Ovary (tissue), 10 donors: ENCODE measurements at places on chromosomes 2 and 18. TPM values are rescaled to one million over a fixed set of nuclear protein-coding genes. Genes with fewer than 3 reads are reported as not detected.

DNA sequence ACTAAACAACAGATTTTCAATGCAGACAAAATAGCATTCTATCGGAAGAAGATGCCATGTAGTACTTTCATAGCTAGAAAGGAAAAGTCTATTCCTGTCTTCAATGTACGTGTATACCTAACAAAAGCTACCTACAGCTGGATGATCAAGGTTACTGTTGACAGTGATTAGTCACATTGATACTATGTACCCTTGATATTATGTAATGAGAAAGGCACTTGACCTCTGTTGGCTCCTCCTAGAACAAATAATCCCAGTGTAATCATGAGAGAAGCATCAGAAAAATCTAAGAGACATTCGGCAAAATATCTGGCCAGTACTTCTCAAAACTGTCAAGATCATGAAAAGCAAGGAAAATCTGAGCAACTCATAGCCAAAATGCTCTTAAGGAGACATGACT lies 44.4 kb upstream of the LRRTM4 start:
- no peak overlapping the region for H3K4me3 ChIP-seq
- H3K4me1 ChIP-seq, result no peaks in the 10 kb centered on the region
- no peak for DNase-seq
- no peaks in the 10 kb centered on the region for H3K36me3 ChIP-seq

Gene MYL12A
- 137 TPM for total RNA-seq

GRCh38 chr2:24363301-24363700 lies 3.0 kb upstream of the ITSN2 start:
- no peaks in the 10 kb centered on the region for H3K27me3 ChIP-seq
- no peak for DNase-seq

Gene KCNF1
- total RNA-seq, result not detected

DNA sequence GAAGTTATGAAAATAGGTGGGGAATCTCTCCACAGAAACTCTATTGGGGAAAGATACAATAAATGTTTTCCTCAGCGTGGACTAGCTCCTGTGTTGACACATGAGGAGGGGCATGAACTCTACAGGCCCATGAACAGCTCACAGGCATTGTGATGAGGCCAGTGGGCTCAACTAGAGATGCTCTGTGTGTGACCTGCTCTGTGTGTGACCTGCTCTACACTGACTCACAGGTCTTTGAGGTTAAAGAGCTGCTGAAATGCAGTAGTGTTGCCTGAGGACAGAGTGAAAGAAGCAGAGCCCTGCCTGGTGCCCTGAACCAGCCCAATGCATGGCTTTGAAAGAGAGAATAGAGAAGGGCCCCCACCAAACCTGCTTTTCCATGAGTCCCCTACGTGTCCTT lies 117.6 kb downstream of the MCFD2 start:
- no peaks in the 10 kb centered on the region for H3K4me1 ChIP-seq
- H3K27ac ChIP-seq, result no peak overlapping the region
- H3K27me3 ChIP-seq, result no peaks in the 10 kb centered on the region

Gene ASAP2
- 14.5 TPM for total RNA-seq

GRCh38 chr2:215486291-215487001 lies 50.6 kb upstream of the FN1 start:
- no peaks in the 10 kb centered on the region for H3K4me1 ChIP-seq
- H3K27ac ChIP-seq, result no peak overlapping the region
- H3K27me3 ChIP-seq, result no peaks in the 10 kb centered on the region
- DNase-seq, result no peak
- H3K36me3 ChIP-seq, result no peaks in the 10 kb centered on the region

DNA sequence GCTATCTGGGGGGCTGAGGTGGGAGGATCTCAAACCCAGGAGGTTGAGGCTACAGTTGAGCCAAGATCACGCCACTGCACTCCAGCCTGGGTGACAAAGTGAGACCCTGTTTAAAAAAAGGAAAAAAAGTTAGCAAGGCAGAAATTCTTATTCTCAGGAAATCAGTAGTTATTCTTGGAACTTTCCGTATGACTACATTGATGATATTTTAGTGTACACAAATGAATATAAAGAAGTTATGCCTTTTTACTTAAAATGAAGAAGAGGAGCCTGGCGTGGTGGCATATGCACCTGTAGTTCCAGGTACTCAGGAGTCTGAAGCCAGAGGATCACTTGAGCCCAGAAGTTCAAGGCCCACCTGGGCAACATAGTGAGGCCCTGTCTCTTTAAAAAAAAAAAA lies 7.4 kb downstream of the SPDYA start:
- H3K4me1 ChIP-seq, result no peaks in the 10 kb centered on the region
- H3K27me3 ChIP-seq, result no peaks in the 10 kb centered on the region
- H3K27ac ChIP-seq, result no peak overlapping the region

DNA sequence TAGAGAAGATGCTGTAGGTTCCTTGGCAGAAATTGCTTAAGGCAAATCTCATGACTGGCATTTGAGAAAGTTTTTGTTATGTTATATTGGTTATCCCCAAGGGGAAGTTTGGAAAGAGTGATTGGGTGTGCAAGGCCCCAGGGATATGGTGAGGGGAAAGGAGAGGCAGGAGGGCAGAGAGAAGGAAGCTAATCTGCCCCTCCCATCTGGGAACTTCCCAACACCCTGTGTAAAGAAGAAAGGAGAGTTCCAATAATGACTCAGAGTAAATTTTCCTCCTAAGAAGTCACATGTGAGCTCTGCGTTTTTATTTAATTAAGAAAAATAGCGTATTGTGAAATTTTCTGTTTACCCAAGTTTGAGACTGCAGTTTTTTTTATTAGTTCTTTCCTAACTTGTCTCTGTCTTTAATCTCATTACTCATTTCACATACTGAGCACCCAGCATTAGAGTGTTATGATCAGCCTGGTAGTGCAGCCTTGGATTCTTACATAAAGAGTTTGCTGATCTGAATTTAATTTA lies 3.1 kb upstream of the KYNU start:
- no peak overlapping the region for H3K27ac ChIP-seq
- no peak for DNase-seq
- no peaks in the 10 kb centered on the region for H3K4me1 ChIP-seq
- H3K36me3 ChIP-seq, result no peaks in the 10 kb centered on the region

Gene POTEE
- total RNA-seq, result not detected

Gene CRYBA2
- not detected for total RNA-seq

Gene GALNT5
- not detected for total RNA-seq

Gene CHRND
- total RNA-seq, result not detected

GRCh38 chr2:226439337-226439736 lies 360.3 kb downstream of the IRS1 start:
- no peaks in the 10 kb centered on the region for H3K36me3 ChIP-seq
- H3K27me3 ChIP-seq, result no peaks in the 10 kb centered on the region
- H3K4me1 ChIP-seq, result no peaks in the 10 kb centered on the region
- no peak overlapping the region for H3K4me3 ChIP-seq
- DNase-seq, result no peak
- H3K27ac ChIP-seq, result no peak overlapping the region

GRCh38 chr2:184756885-184757284 lies 158.6 kb downstream of the ZNF804A start:
- no peak overlapping the region for H3K27ac ChIP-seq
- no peaks in the 10 kb centered on the region for H3K36me3 ChIP-seq
- DNase-seq, result no peak
- no peak overlapping the region for H3K4me3 ChIP-seq
- H3K27me3 ChIP-seq, result no peaks in the 10 kb centered on the region

DNA sequence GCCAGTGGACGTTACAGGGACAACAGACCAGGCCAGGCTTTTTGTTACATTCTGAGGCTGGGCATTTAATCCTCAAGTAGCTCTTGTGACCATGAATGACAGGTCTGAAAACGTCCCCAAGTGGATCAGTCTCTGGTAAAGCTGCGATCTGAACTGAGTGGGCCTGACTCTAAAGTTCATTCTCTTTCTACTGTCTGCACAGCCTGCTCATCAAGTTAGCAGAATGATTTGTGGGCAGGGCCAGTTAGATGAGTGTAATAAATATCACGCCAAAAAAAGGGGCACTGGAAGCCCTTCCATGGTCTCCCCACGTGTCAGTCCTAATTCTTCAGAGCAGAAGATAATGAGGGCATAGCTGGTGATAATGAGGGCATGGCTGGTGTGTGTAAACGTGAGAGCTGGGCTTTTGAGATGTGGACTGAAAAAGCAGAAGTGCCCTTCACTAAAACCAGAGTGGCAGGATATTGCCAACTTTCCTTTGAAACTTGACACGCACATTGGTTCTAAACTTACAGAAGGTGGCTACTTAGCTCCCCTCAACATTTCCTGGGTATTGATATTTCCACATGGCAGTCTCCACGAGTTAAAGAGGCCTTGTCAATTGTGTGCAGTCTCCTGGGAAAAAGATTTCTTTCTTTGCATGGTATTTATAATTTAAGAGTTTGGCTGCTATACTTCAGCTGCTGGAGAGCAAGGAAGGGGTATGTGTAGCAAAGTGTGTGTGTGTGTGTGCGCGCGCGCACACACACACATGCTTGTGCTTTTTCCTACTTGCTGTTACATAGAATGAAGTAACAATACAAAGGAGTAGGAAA lies 72.7 kb upstream of the LYPD6B start:
- no peaks in the 10 kb centered on the region for H3K36me3 ChIP-seq
- no peaks in the 10 kb centered on the region for H3K27me3 ChIP-seq
- no peaks in the 10 kb centered on the region for H3K4me1 ChIP-seq
- no peak overlapping the region for H3K27ac ChIP-seq
- no peak overlapping the region for H3K4me3 ChIP-seq
